ENCODE measurements at places on chromosomes 6 and 20.

DNA sequence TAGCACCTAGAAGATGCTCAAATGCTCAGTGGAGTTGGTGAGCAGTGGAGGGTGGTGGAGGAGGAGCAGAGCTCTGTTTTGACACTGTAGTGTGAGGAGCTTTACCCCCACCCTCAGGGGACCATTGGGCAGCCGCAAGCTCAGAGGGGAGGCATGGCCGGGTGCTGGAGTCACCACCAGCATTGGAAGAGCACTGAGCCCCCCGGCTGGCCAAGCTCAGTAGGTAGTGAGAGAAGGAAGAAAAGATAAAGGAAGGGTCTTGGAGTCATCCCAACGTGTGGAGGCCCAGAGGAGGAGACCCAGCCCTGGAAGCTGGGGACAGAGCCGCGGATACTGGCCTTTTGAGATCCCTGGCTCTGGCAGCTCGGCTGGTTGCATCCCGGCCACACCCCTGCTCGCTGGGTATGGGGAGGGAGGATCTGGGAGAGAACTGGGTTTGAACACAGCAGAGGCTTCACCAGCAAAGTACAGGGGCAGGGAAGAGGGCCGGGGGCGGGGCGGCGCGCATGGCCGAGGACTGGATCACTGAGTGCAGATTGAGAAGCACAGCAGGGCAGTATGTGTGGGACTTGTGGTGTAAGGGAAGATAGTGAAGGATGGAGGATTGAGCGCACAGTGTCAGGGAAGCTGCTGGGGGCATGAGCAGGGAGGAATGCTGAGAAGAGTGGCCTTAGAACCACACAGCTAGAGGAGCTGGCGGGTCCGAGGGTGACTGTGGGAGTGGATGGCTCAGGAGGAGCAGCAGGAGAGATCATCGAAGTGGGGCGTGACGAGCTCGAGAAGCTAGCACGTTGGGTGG, 24.4 kb downstream of the SYNDIG1 start:
- no peak overlapping the region for H3K4me3 ChIP-seq
- DNase-seq: no peak
- no peaks in the 10 kb centered on the region for H3K27me3 ChIP-seq
- H3K36me3 ChIP-seq: peaks cover 4% of the 10 kb centered on the region
- no peak overlapping the region for H3K27ac ChIP-seq

DNA sequence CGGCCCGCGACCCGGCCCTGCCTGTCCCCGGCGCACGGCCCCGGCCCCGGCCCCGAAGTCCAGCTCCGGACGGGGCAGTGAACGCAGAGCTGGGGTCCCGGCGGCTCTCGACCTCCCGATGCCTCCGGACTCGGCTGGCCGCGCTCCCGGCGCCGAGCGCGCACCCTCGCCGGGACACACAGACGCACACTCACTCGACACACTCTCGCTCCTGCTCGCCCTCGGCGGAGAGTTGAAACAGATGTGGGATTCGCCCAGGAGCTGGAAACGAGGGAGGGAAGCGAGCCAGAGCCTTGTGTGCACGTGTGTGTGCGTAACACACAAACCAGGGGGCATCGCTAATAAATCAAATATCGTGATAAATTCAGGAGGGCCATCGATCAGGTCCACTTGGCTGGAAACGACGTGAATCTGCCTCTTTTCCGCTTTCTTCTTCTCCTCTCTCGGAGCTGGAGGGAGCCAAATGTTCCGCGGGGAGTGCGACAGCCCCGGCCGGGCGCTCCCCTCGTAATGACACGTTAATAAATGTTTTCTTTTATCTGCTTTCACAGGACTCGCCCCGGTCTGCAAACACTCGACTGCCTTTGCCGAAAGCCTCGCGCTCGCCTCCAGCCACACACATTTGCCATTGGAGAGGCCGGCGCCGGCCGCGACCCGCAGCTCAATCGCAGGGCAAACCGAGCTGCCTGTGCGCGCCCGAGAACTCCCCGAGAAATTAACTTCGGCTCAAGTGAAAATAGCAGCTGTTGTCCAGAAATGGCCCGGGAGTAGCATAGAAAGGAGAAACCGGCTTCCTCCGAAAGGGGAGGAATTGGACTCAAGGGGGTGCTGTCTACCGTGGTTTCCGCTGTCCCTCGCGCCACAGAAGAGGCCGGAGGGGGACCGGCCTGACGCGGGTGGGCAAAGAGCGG, 828 bp upstream of the SULF2 start:
- peaks cover 19% of the 10 kb centered on the region for H3K4me1 ChIP-seq
- peak overlapping the region; percentile 73 for H3K27ac ChIP-seq
- no peaks in the 10 kb centered on the region for H3K36me3 ChIP-seq
- peaks cover 37% of the 10 kb centered on the region for H3K27me3 ChIP-seq
- DNase-seq: peak; percentile 90

DNA sequence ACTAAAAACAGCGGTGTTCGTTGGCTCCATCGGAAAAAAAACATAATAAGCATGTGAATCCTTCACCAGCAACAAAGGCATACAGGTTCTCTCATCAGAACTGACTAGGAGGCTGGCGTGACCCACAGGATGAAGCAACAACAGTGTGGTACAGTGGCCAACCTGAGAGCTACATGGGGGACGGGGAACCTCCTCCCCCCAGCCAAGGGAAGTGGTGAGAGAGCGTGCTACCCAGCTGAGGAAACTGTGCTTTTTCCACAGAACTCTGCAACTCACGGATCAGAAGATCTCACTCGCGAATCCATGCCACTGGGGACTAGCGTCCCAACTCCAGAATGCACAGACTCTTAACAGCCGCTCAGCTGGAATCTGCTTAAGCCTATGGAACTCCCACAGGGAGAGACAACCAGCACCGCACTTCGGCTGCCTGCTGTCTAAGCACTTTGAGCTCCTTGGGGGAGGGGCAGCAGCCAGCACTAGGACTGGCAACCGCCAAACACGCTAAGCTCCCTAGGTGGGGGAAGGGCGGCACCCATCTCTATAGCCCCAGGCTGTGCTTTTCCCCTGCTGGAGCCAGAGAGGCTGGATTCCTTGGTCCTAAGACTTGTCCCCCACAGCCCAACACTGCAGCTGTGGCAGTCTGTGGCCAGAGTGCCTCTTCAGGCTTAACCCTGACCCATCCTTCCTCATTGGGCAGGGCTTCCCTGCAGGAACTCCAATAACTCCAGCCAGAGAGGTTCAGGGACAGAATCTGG, 538.3 kb upstream of the BTBD3 start:
- H3K27me3 ChIP-seq: peaks cover 8% of the 10 kb centered on the region
- peak; percentile 51 for DNase-seq
- H3K36me3 ChIP-seq: no peaks in the 10 kb centered on the region
- H3K4me3 ChIP-seq: no peak overlapping the region
- peaks cover 11% of the 10 kb centered on the region for H3K4me1 ChIP-seq

GRCh38 chr6:116562614-116563013, 8.7 kb upstream of the RWDD1 start:
- no peaks in the 10 kb centered on the region for H3K27me3 ChIP-seq
- H3K4me1 ChIP-seq: peaks cover 11% of the 10 kb centered on the region
- H3K27ac ChIP-seq: no peak overlapping the region
- DNase-seq: peak; percentile 7
- H3K36me3 ChIP-seq: no peaks in the 10 kb centered on the region
- no peak overlapping the region for H3K4me3 ChIP-seq

- no peak overlapping the region for H3K4me3 ChIP-seq
- H3K36me3 ChIP-seq: no peaks in the 10 kb centered on the region
- H3K27ac ChIP-seq: no peak overlapping the region
- no peaks in the 10 kb centered on the region for H3K27me3 ChIP-seq
- peaks cover 3% of the 10 kb centered on the region for H3K4me1 ChIP-seq
- peak; percentile 96 for DNase-seq
These were observed 77.1 kb downstream of the JAG1 start for GRCh38 chr20:10596710-10597121.

- H3K27me3 ChIP-seq: no peaks in the 10 kb centered on the region
- no peak overlapping the region for H3K4me3 ChIP-seq
- no peak overlapping the region for H3K27ac ChIP-seq
- no peaks in the 10 kb centered on the region for H3K36me3 ChIP-seq
- peak; percentile 51 for DNase-seq
These were observed 42.3 kb downstream of the SLC22A23 start for GRCh38 chr6:3414327-3415081.

- no peak overlapping the region for H3K4me3 ChIP-seq
- H3K27ac ChIP-seq: no peak overlapping the region
- no peak for DNase-seq
- H3K27me3 ChIP-seq: peaks cover 77% of the 10 kb centered on the region
These were observed 22.7 kb upstream of the NTSR1 start for GRCh38 chr20:62685781-62686555.

- H3K4me3 ChIP-seq: no peak overlapping the region
- peak overlapping the region; percentile 58 for H3K27ac ChIP-seq
- H3K4me1 ChIP-seq: peaks cover 6% of the 10 kb centered on the region
- peaks cover 88% of the 10 kb centered on the region for H3K36me3 ChIP-seq
- no peaks in the 10 kb centered on the region for H3K27me3 ChIP-seq
These were observed 26.4 kb downstream of the RMND1 start for GRCh38 chr6:151425561-151425960.

DNA sequence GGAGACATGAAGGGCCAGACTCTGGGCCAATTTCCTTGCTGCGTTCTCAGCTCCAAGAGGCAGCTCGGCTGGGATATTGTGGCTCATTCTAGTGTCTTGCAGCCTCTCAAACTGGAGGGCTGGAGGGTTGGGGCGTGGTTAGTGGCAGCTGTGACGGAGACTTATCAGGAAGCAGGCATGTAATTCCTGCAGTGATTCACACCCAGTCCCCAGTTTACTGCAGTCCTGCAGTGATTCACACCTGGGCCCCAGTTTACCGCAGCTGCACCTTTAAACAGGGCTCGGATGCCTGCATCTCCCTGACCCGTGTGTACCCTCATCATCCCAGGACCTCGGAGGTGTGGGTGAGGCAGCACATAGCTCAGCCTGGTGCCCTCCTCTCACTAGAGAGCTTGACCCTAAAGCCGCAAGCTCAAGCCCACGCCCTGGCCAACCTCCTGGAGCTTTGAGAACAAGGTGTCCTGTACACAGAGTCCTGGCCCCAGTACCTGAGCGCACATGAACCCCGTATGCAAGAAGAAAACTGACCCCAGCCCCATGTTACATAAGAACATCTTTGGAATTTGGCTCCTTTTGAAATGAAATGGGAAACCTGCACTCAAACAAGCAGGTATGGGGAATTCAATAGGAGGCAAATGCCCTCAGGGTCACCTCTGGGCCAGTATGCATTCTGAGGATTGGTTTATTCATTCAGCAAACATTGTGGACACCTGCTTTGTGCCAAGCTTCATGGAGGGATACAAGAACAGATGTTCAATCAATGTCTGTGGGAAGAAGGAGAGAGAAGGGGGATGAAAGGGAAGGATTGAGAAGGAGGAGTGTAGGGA, 55.3 kb upstream of the FAM83D start:
- H3K27ac ChIP-seq: no peak overlapping the region
- DNase-seq: no peak
- no peaks in the 10 kb centered on the region for H3K4me1 ChIP-seq
- no peak overlapping the region for H3K4me3 ChIP-seq

- no peak for DNase-seq
- H3K27ac ChIP-seq: no peak overlapping the region
- no peaks in the 10 kb centered on the region for H3K4me1 ChIP-seq
- H3K36me3 ChIP-seq: no peaks in the 10 kb centered on the region
These were observed 133.8 kb downstream of the ANKRD60 start for GRCh38 chr20:58094698-58095097.

DNA sequence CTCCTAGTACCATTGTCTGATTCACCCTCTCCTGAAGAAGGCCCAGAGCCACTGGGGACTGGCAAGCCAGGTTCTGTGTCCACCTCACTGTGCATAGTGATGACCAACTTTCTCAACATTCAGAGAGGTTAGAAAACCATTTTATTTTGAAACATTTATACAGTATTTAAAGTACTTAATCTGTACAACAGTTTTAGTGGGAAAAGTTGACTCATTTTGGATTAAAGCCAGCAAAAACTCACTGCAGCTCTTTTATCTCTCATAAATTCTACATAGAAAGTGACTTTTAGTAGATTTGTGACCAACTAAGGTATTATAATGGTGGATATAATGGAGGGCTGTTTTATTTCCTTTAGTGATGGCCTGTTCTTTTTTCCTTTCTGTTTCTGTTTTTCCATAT, 9.7 kb downstream of the TULP4 start:
- H3K27me3 ChIP-seq: no peaks in the 10 kb centered on the region
- H3K4me3 ChIP-seq: no peak overlapping the region
- peaks cover 6% of the 10 kb centered on the region for H3K4me1 ChIP-seq
- no peak overlapping the region for H3K27ac ChIP-seq
- peak; percentile 68 for DNase-seq
- H3K36me3 ChIP-seq: no peaks in the 10 kb centered on the region

DNA sequence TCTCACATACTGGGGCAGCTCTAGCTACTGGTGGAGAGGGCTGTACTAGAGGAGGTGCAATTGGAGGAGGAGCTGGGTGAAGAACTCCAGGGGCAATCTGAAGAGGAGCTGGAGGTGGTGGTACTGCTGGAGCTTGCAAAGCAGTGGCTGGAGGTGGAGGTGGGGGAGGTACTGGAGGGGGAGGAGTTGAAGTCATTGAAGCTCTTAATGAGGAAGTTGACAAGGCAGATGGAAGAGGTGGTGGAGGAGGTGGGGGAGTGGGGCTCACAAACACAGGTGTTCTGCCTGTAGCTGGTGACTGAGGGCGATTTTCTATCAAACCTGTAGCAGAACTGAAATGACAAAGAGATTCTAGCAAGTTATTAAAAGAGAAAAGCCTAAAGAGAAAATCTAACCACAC, 77.6 kb downstream of the WASF1 start:
- H3K4me1 ChIP-seq: no peaks in the 10 kb centered on the region
- H3K4me3 ChIP-seq: no peak overlapping the region
- peaks cover 13% of the 10 kb centered on the region for H3K36me3 ChIP-seq
- no peaks in the 10 kb centered on the region for H3K27me3 ChIP-seq
- H3K27ac ChIP-seq: no peak overlapping the region

DNA sequence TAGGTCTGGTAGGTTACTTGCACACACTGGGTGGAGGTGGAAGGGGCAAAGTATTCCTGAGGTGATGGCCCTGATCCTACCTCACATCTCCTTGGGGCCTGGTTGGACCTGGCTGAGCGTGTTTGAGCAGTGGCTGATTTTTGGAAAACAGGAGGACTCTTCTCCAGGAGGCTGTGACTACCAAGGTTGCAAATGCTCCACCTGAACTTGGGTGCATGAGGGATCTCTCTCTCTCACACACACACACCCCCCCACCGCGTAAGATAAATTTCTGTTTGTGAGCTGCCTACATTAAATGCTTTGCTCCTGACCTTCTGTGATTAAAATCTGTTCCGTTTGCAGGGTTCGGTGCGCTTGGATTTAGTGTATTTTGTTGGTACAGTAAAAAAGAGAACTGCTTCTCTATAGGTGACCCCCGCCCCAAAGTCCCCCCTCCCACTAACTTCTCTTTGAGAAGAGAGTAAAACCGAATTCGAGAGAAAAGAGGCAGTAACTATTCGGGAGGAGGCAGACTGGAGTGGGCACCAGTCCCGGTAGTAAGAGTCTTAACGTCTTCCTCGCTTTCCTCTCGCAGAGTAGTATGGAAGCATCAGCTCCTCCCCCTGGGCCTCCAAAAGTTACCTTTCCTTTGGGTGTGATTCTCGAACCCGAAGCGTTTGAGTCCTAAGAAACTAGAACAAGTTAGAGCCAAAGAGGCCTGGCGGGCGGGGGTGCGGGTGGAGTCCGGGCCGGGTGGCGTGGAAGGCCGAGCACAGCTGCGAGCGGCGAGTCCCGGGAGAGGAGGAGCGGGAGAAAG, 585 bp upstream of the DSE start:
- DNase-seq: no peak
- H3K4me3 ChIP-seq: peak overlapping the region; percentile 89
